ENCODE measurements at places on chromosomes 11 and 22.

GRCh38 chr11:69052343-69053168 lies 3.8 kb downstream of the TPCN2 start:
- no peak for DNase-seq

DNA sequence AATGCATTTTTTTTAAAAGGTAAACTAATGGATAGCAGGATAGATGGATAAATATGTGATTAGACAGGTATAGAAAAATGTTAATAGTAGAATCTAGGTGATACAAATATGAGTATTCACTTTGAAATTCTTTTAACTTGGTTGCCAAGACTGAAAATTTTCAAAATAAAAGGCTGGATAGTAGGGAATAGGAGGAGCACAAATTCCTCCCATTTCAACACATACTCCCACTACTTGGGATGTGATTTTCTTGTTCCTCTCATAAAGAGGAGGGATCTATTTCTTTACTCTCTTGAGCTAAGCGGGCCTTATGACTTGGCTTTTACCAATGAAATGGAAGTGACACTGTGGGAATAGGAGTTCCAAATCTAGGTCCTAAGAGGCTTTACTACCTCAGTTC lies 35.9 kb downstream of the PIK3C2A start:
- no peak for DNase-seq

DNA sequence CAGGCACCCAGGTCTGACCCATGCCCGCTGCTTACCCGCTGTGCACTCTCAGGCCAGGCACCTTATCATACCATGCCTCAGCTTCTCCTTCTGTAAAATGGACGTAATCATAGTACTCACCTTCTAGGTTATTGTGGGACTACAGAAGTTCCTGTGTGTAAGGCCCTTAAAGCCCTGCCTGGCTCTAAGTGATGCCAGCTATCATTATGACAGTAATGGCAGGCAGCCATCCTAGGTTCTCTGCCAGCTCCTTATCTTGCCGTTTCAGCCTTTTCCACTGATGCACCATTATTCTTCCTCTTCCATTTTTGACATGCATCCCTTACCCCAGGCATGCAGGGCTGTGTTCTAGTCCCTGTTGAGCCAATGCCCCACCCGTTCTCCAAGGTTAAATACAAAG lies 57.9 kb downstream of the DBX1 start:
- DNase-seq, result no peak

DNA sequence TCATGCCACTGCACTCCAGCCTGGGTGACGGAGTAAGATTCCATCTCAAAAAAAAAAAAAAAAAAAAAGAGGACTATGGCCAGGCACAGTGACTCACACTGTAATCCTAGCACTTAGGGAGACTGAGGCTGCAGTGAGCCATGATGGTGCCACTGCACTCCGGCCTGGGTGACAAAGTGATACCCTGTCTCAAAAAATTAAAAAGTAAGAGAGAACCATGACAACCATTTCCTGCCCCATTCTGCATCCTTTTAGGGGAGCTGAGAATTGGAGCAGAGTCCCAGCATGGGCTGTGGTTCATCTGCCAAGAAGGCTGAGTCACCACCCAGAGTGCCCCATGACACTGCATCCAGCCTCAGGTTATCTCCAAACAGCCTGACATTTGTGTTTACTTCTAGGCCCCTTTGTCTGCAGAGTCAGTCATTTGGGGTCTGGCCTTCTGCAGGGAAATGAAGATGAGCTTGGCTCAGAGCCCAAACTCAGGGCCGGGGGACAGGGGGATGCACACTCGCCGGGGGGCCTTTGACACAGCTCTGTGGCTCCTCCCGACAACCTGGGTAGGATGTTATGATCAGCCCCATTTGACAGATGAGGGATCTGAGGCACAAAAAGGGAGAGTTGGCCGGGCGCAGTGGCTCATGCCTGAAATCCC lies 4.7 kb downstream of the CSDC2 start:
- no peak for DNase-seq

DNA sequence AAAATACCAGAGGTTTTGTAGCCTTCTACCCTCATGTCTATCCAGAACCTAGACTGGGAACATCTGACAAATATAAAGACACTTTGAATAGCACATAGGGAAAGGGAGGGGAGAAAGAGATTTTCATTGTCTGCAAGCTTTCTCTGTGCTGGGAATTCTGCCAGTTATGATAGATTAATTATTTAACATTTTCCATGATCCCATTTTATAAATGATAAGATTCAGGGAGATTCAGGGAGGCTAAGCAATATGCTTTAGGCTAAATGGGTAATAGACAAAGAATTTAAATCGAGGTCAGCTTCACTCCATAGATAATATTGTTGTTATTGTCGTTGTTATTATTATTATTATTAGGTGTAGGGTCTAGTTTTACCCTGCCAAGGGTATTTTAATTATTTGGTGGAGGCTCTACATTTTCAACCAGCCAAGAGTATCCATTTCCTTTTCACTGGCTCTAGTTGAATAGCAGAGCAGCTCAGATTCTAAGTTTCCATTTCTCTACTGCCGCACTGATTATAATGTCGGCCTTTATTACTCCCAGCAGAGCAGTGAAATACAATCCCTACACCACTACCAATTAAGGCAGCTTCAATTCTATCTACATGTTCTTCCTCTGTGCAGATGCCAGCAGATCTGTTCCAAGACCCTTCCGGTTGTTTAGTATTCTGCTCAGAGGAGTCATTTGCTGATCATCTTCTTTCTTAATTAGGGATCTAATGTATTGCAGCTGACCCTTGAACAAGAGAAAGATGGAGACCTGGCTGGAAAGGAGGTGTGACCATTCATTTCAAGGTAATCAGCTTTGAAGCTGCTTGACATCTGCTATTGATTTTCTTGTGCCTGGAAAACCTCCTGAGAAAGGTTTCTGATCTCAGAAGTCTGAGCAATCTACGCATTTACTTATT lies 23.8 kb upstream of the SYN3 start:
- DNase-seq, result no peak

DNA sequence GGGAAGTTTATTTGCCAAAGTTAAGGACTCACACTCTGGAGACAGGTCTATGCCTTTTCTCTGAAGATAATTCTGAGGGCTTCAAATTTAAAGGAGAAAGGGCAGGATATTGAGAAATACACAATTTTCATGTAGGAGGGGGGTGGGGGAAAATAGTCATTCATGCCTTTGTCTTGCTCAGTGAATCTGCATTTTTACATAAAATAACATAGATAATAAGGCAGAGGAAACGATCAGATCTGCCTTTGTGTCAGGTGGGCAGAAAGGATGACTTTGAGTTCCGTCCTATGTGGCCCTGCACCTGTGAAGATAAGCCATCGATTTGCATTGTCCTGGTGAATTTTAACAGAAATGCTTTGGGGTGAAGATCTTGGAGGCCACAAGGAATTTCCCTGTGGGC lies 76.8 kb downstream of the SC5D start:
- no peak for DNase-seq

GRCh38 chr11:36051235-36052144 lies 107.6 kb downstream of the LDLRAD3 start:
- DNase-seq, result no peak

DNA sequence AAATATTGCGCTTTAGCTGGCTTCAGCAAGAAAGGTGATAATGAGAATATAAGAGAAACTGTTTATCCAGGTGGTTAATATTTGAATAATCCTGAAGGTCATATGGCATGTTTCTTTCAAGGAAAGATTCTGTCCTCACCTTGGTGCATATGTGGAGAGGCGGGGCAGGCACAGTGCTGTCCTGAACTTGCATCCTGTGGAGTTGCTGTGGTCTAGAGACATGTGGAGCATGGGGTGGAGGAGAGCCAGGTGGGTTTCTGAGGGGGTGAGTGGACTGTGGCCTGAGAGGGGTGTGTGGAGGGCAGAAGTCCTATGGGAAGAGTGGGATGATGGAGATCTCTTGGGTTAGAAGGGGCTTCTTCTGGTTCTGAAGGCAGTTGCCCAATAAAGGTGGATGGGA lies 65.5 kb downstream of the GRIK4 start:
- DNase-seq, result no peak

DNA sequence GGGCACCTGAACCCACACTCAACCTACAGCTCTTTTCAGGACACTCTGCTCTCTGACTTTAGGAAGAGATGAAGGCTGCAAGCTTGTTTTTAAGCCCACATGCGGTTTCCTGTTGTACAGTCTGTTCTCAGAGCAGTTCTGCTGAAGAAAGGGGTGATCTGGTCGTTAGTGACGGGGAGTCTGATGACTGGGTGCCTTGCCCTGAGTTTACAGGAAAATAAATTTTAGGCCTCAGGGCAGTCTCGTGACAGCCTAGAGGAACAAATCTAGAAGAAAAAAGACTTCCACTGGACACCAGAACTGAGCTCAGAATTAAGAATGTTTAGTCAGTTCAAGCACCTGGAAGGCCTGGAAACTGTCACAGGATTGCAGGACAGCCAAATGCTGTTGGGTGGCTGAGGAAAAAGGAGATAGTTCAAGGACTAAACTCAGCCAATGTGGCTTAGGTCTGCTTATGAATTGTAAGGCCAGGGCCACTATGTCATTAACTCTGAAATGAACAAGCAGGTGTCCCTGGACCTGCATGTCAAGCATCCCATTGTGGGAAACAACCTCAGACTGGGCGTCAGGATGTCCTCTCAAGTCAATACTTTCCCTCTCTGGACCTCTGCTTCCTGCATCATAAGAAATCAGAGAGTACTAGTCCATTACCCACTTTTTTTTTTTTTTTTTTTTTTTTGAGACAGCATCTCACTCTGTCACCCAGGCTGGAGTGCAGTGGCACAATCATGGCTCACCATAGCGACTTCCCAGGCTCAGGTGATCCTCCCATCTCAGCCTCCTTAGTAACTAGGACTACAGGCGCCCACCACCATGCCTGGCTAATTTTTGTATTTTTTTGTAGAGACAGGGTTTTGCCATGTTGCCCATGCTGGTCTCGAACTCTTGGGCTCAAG lies 5.7 kb downstream of the PIK3IP1 start:
- peak; percentile 87 for DNase-seq

GRCh38 chr11:126172596-126173038 lies 38.8 kb downstream of the RPUSD4 start:
- no peak for DNase-seq

GRCh38 chr11:116701297-116701801 lies 71.4 kb downstream of the BUD13 start:
- DNase-seq, result no peak

Data from CD4-positive, alpha-beta memory T cell (primary cell).